ENCODE measurements at places on chromosomes 1 and 21.

DNA sequence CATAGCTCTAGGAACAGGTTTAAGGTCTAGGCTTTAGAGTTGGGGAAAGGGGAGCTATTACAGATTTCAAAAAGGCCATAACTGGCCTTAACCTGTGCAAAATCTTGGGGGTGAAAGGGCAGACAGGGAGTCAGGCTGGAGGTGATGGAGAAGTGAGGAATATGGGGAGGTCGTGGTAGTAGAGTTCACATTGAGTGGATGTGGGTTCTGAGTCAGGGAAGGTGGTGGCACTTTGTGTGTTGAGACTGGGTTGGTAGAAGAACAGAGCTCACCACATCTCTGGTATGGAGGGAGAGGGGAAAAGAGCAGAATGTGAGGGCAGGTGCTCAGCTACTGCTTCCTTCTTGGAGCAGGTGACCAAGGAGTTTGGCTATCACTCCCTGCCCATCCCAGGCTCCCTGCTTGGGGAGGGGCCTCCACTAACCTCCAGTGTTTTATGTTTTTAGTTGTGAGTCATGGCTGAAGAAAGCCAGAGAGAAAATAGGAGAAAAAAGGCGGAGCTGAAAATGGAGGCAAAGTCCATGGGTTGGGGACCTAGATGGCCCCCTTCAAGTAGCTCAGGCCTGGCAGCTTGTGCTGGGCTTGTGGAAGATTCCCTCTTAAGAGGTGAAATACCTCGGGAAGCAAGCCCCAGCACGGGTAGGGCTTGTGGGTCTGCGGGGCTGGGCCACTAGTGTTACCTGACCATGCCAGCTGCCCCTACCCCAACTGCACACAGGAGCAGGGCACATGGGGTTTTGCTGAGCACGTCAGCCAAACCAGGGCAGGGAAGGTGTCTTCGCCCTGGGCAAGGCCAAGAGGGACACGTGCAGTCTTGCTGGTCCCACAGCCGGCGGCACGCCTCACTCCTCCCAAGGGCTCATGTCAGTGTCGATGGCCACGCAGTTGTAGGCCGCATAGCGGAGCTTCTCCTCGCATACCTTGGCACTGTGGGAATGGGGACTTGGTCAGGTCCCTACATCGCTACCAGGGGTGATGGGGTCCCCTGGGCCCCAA, 8.2 kb downstream of the HECTD3 start:
- no peak for DNase-seq

- DNase-seq: no peak
These were observed 16.7 kb downstream of the SNIP1 start for GRCh38 chr1:37537378-37537777.

DNA sequence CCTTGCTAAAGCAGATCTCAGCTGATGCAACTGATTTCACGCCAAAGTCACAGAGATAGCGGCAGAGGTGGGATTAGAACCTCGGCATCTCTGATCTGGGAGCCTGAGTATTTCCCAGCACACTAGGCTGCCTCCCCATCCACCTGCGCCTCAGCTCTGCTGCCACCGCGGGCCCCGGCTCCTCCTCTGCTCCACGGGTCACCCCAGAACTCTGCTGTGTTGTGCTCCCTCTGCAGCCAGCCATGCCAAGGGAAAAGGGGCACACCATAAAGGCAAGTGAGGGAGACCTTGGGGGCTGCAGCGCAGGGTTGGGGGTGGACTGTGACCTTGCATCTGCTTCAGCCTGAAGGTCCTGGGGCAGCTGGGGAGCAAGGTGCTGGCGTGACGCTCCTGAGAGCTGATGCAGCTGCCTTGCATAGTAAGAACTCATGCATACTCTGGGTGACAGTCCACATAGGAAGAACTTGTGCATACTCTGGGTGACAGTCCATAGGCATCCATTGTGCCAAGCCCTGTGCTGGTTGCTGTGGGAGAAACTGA, 68.7 kb downstream of the MAN1C1 start:
- no peak for DNase-seq

- no peak for DNase-seq
These were observed 8.2 kb downstream of the UQCRHL start for GRCh38 chr1:15799004-15799867.

GRCh38 chr1:1299686-1300351, 7.9 kb downstream of the ACAP3 start:
- DNase-seq: no peak

- no peak for DNase-seq
These were observed 81.0 kb upstream of the KCNK2 start for GRCh38 chr1:215001419-215002021.

GRCh38 chr1:198607714-198608113, 31.1 kb upstream of the PTPRC start:
- DNase-seq: no peak

- no peak for DNase-seq
These were observed 19.6 kb downstream of the CCDC18 start for GRCh38 chr1:93200086-93200620.

- DNase-seq: no peak
These were observed 25.3 kb upstream of the RRP15 start for GRCh38 chr1:218259800-218260199.

GRCh38 chr1:95098196-95098595, 19.0 kb upstream of the TLCD4 start:
- DNase-seq: no peak

- no peak for DNase-seq
These were observed 93.7 kb upstream of the ETS2 start for GRCh38 chr21:38712071-38712470.

DNA sequence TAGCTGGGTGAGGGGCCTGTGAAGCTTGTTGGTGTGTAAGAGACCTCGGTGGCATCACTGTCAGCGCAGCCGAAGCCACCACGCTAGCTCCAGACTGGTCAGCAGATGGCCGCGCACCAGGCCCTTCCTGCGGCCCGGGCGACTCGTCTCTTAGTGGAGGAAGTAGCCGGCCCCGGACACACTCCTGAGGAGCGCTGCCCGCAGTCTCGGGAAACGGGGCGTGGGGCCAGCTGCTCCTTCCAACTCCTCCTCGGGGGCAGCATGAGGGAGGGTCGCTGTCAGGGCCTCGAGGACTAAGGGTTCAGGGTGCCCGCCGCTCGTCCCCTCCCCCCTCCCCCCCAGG, 20.4 kb downstream of the H3-3A start:
- no peak for DNase-seq

GRCh38 chr1:53617851-53618499, 121.0 kb downstream of the GLIS1 start:
- DNase-seq: no peak

DNA sequence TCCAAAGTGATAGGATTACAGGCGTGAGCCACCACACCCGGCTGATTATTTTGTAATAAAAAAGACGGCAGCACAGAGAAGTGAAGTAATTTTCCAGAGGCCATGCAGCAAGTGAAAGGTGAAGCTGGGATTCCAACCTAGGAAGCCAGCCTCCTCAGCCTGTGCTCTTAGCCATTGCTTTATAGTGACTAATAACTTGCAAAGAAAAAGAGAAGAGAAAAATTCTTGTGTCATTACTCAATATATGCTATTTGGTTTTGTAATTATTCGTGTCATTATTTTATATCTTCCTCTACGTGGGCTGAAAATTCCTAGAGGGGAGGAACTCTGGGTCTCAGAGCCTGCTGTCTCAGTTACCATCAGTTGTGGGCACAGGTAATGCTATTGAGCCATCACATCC, 1.6 kb upstream of the IER5 start:
- DNase-seq: no peak

DNA sequence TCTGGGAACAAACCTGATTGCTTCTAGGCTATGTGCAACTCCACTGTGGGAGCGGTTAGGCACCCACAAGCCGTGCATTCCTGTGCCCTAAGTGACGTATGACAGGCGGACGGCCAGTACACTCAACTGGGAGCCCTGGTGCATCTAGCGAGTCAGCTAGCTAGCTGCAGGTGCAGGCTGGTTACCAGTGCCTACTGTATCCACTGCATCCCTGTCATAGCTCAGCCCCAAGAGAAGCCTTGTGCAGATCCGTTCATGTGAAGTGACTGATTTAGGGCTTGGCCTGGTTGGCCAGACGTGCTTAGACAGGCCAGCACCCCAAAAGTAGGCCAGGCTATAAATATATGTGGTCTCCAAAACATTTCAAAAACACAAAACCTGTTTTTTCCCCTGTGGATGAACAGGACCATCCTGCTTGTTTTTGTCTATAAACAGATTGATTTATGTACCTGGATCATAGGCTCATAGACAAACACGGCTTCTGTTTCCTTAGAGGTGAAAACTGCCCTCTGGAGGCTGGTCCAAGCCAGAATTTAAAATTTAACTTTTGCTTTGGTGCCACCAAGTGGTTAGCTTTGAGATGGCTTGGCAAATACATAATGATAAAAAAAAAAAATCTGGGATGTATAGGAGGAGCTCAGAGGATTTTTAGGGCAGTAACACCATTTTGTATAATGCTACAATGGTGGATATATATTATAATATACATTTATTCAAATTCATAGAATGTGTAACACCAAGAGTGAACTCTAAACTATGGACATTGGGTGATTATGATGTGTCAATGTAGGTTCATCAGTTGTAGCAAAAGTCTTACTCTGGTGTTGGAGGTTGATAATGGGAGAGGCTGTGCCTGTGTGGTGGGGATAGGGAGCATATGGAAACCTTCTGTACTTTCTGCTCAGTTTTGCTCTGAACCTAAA, 68.5 kb downstream of the GIPC2 start:
- DNase-seq: peak; percentile 28

DNA sequence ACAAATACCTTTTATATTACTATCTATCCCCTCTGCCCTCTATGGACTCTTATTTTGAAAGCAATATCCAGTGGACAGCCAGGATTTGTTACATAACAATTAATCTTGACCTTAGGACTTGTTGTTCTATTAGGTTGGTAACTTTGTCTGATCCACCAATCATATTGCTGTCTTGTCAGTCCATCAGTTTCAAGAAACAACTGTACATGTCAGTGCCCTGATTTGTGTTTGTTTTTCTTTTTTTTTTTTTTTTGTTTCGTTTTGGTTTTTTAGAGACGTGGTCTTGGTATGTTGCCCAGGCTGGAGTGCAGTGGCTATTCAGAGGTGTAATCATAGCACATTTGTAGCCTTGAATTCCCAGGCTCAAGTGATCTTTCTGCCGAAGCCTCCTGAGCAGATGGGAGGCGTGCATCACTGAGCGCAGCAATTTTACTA, 1.5 kb upstream of the SCP2 start:
- no peak for DNase-seq

GRCh38 chr1:172793823-172794222, 134.9 kb downstream of the FASLG start:
- no peak for DNase-seq

GRCh38 chr1:194644528-194644927, 1458.1 kb upstream of the B3GALT2 start:
- DNase-seq: no peak

GRCh38 chr21:42191696-42192595, 27.0 kb upstream of the ABCG1 start:
- no peak for DNase-seq

- no peak for DNase-seq
These were observed 126.7 kb downstream of the CAMTA1 start for GRCh38 chr1:6911974-6912373.

DNA sequence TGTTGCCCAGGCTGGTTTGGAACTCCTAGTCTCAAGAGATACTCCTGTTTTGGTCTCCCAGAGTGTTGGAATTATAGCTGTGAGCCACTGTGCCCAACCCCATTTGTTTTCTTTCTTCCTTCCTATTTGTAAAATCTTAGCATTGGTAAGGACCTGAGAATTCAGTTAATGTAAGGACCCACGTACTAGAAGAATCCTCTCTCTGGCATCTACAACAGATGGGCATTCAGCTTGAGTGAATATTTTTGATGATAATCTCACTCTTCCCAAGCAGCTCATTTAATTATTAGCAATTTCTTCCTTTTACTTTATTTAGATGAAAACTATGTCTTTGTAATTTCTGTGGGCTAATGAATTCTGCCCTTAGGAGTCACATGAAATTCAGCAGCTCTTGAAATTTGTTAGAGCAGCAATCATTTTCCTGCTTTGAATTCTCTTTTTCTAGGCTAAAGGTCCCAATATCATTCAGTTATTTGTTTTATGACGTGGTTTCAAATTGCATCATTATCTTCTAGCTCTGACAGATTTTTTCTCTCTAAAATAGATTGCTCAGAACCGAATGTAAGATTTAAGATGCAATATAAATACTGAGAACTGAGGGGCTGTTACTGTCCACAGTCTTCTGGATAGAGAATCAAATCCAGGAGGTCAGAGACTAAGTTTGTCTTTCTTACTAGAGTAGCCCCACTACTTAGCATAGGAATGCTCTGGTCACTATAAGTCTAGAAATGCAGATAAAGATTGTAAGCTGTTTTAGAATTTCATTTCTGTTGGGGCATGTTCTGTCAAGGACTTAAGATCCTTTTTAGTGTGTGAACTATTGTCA, 59.4 kb downstream of the EPB41 start:
- no peak for DNase-seq

GRCh38 chr21:21159253-21159899, 161.2 kb downstream of the NCAM2 start:
- DNase-seq: no peak

DNA sequence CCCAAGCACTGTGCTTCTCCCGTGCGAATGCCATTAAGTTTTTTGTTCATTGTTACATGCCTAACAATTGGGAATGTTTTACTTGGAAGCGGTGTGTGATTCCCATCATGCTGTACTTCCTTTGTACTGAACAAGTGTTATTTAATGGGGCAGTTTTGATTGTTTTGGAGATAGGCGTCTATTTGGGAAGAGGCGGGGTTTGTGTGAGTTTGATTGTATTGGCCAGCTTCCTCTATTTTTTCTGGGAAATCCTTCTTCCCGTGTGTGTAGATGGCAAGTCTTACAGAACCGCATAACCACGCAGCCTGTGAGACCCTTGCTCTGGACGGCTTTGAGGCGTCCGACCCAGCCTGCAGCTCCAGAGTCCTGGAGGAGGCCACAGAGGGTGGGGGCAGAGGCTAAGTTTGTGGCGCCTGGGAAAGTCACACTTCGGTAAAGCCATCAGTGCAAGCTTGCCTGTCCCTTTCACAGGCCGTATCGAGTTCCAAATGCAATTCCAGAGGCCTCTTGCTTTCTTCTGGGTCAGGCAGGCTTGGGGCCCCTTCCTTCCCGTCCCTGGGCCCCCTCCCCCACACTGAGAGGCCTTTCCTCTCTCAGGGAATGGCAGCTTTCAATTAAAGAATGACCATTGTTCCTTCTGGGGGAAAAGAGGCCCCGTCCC, 210.3 kb downstream of the TOMM20 start:
- DNase-seq: no peak

DNA sequence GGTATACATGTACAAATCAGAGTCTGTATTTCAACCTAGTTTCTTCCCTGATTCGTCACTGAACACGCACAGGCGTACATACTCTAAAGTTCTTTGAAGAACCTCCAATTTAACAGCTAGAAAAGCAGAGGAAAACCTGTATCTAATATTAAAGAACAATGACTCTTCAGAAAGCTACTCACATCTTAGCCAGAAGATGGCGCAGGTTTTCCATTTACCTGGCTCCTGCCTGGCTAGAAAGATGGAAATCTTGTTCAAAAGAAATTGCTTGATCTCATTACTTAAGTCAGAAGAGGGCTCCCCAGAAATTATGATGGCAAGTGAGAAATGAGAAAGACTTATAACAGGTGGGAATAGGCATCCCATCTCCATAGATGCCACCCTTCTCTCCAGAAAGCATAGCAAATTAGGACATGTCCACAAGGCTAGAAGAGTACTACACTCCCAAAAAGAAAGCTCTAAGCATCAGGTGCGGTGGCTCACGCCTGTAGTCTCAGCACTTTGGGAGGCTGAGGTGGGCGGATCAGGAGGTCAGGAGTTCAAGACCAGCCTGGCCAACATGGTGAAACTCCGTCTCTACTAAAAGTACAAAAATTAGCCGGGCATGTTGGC, 19.0 kb upstream of the L1TD1 start:
- peak; percentile 28 for DNase-seq

- DNase-seq: no peak
These were observed 91.2 kb downstream of the AJAP1 start for GRCh38 chr1:4745560-4745959.

GRCh38 chr21:34289856-34290255, 74.0 kb upstream of the KCNE2 start:
- DNase-seq: no peak

Data from GM18507 (cell line).